ENCODE measurements at places on chromosomes 2 and 18. TPM values are rescaled to one million over a fixed set of nuclear protein-coding genes. Genes with fewer than 3 reads are reported as not detected.

DNA sequence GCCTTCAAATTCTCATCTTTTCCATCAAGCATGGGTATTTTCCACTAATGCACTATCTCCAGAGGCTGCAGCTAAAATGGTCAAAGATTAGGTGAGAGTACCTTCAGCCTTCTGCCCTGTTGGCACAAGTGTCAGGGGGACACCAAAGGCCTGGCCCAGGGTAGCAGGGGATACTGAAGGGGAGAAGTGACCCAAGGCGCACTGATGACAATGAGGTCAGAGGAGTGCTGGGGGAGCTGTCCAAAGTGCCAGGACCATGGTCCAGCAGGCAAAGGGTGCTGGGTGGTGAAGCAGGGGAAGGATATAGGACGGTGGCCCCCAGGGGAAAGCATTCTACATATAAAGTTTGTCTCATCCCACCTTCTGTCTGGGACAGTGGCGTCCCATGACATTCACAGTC is 303.4 kb downstream of the SMAD2 start:
- no peak for DNase-seq

- no peak for DNase-seq
These were observed 12.5 kb upstream of the SLC38A11 start for GRCh38 chr2:164967781-164968228.

The SLC16A14 gene
- not detected for polyA plus RNA-seq

The MLPH gene
- not detected for polyA plus RNA-seq

The ATP6V1B1 gene
- not detected for polyA plus RNA-seq

The ARMC9 gene
- 1.2 TPM for polyA plus RNA-seq

- no peak for DNase-seq
These were observed 9.4 kb upstream of the SLC38A11 start for GRCh38 chr2:164964700-164965099.

The SPP2 gene
- polyA plus RNA-seq: not detected

DNA sequence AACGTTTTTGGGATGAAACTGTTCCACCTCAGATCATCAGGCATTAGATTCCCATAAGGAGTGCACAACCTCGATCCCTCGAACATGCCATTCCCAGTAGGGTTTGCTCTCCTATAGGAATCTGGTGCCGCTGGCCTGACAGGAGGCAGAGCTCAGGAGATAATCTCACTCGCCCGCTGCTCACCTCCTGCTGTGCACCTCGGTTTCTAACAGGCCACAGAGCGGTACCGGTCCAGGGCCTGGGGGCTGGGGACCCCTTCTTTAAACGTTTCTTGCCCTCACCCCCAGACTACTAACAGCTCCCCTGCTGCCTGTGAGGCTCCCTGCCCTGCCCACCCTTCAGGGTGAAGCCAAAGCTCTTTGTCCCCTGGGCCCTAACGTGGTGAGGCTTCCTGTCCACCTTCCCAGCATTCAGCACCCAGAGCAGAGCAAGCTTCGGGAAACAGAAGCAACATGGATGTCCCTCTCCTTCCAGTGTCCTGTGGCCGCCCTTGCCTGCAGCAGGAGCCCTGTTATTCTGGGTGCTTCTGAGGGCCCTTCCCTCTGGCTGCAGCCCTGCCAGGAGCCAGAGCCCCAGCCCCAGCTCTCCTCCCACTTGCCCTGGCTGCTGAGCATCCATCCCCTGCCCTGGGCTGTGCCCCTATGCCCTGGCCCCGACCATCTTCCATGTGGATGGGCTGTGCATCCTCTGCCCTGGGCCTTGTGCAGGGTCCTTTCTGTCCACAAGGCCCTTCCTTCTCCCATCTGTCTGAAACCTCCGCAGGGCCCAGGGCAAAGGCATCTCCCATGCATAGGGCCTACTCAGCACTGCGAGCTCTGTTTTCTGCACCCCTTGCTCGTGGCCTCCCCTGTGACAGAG is 140.1 kb downstream of the MBP start:
- DNase-seq: no peak

The SERPINB10 gene
- not detected for polyA plus RNA-seq

The PDCL3 gene
- 36.0 TPM for polyA plus RNA-seq

The OTOF gene
- 0.03 TPM for polyA plus RNA-seq

- DNase-seq: no peak
These were observed 601.7 kb upstream of the VRK2 start for GRCh38 chr2:57444752-57445430.

DNA sequence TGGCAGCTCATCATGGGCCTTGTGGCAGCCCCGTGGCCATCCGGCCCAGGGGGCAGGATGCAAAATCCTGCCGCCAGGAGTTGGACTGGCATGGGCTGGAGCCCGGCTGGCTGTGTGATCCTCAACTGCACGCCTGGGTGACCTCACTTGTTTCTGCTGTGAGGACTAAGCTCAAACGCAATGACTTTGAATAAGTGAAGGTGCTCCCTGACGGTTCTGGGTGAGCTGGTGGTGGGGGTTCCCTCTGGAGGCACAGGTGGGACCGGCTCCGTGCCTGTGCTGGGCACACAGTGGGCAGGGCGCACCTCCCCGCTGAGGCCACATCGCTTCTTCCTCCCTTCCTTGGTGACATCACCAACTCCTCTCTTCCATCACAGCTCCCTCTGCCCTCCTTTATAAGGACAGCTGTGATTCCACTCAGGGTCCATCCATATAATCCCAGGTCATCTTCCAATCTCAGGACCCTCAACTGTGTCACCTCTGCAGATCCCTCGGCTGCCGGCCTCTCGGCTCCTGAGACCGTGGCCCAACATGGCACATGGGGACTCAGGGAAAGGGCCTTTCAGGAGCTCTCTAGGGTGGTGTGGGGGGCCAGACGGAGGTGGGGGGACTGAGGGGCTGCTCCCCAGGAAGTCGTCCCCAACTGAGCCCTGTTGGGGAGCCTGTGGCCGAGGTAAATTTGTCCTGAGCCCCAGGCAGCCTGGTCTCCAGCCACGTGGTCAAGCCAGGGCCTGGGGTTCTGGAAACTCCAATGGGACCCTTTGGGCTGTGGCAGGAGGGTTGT is 75.5 kb upstream of the ODC1 start:
- DNase-seq: no peak

DNA sequence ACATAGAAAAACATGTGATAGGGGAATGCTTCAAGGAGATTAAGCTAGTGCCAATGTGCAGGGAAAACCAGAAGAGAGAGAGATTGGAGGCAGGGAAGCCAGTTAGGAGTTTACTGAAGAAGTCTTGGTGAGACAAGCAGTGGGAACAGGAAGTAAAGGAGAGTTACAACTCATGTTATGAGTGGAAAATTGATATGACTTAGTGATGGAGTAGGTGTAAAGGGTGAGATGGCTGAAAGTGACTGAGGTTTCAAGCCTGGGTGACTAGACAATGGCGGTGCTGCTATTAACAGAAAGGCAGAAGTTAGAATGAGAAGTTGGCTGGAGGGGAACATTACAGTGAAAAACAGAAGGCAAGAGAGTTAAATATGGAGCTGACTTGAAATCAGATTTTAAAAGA is 16.5 kb downstream of the DOK1 start:
- no peak for DNase-seq

DNA sequence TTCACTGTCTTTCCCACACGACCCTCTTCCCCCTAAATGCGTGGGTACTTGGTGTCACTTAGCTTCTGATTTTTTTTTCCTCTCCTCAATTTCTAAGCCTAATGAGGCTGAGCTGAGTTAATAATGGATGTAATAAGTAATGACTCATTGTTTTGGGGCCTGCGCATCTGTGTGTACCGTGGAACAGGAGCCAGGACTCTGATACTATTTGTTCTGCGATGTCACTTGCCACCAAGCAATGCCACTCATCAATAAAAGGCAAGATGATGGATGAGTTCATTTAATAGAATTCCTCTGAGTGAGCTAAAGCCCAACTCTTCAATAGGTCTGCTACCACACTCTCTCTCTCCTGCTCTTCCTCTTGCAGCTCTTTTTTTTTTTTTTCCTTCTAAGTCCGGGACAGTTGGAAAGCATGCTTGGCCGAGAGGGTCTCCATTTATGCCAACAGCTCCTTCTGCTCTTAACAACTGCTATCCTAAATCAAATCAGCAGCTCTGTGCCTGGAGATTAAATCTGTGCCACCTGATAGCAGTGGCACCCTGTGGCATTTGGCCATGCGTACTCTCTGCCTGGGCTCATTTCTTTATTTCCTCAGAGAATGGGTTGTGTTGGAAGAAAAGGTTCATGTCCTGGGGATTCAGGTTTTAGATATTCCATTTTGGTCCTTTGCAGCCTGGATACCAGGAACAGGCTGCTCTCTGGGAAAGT is 1284.2 kb upstream of the PIK3C3 start:
- DNase-seq: no peak

DNA sequence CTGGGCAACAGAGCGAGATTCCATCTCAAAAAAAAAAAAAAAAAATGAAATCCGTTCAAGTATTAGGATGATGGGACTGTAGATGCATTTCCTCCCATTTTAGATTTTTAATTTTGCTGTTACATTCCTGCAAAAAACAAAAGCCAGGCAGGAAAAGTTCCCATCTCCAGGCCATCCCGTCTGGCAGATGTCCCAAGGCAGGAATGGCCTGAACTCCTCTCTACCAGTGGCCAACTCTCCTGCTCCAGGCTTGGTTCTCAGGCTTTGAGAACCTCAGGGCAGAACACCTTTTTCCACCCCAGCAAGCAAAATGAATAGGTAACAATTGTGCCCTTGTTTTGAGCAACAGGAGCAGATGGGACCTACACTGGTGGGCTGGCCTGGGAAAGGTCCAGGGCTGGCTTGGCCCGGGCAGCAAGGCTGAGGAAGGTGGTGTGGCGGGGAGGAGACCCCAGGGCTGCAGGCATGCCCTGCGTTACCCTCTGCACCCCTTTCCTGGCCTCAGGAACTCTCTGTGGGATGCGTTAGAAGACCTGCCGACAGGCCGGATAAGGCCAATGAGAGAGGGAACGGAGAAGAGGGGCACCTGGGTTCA is 86.0 kb downstream of the FAM210A start:
- DNase-seq: no peak

The LRPPRC gene
- polyA plus RNA-seq: 96.3 TPM

DNA sequence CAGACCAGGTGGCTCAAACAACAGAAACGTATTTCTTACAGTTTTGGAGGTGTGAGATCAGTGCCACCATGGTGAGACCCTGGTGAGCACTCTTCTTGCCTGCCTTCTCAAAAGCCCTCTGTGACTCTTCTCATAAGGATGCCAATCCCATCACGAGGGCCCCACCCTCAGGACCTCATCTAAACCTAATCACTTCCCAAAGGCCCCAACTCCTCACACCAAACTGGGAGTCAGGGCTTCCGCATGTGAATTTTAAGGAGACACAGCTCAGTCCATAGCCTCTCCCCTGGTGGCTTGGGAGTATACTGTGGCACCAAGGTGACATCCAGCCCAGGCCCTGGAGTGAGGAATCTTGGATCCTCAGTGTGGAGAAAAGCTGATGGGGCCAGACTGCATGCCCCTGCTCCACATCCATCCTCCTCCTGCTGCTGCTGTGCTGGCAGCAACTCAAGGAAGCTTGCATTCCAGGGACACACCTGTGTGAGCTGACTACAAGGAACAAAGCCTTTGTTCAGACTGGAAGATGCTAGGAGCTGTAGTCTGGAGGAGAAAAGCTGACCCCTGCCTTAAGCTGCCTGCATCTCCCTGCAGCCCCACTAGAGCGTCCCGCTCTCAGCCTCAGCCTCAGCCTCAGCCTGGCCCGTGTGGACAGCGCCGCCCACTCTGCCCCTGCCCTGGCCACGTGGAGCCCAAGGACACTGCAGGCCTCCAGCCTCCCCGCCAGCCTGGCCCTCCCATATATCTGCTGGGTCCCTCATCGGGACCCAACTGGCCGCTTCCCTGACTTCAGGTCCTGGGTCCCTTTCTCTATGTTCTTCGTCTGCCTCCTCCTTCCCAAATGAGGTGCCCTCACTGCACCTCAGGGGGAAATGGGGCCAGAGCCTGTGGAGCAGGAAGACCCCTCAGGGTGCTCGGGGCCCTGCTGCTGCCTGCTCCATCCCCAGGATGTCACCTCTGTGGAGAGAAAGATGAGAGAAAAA is 87.8 kb upstream of the RAB6C start:
- no peak for DNase-seq

All from K562 (cell line).